ENCODE measurements at places on chromosomes 12 and 14.

- DNase-seq: no peak
These were observed 77.2 kb downstream of the FERMT2 start for GRCh38 chr14:52873694-52874093.

DNA sequence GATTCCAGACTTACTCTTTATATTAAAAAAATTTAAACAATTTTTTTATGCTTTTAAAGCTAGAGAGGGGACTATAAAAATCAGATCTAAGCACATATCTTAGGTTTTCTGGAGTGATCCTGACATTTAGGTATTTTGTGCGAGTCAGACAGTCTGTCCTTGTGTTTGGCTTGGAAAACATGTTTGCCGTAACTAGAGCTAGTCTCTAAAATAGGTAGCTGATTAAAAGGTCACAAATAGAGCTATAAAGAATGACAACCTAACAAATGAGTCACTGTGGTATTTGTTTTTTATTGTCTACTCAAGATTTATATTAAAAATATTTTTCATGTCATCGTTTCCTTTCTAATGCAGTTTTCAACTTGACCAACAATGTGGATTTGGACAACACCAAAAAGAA is 73.4 kb downstream of the MNAT1 start:
- DNase-seq: peak; percentile 10

DNA sequence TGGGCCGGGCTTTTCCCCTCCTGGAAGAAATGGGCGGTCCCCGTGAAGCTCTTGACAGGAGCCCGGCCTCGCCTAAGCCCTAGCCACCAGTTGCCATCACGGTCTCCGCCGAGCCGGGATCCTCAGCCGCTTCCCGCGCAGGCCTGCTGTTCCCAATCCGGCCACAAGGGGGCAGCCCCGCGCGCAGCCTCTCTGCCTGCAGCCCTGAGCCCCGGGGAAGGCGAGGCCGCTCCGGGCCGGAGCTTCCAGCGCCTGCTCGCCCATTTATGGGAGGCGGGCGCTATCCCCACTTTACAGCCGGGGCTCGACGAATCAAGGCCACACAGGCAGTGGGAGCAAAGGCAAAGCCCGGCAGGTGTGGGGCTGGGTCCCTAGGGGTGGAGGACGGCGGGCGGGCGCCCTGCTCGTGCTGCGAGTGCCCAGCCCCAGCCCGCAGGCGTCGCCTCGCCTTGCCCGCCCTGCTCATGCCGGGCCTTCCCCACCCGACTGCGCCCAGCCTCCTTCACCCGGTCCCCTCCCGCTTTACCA is 61.5 kb downstream of the LGMN start:
- peak; percentile 25 for DNase-seq

- no peak for DNase-seq
These were observed 86.7 kb downstream of the PTGER2 start for GRCh38 chr14:52400846-52401245.

DNA sequence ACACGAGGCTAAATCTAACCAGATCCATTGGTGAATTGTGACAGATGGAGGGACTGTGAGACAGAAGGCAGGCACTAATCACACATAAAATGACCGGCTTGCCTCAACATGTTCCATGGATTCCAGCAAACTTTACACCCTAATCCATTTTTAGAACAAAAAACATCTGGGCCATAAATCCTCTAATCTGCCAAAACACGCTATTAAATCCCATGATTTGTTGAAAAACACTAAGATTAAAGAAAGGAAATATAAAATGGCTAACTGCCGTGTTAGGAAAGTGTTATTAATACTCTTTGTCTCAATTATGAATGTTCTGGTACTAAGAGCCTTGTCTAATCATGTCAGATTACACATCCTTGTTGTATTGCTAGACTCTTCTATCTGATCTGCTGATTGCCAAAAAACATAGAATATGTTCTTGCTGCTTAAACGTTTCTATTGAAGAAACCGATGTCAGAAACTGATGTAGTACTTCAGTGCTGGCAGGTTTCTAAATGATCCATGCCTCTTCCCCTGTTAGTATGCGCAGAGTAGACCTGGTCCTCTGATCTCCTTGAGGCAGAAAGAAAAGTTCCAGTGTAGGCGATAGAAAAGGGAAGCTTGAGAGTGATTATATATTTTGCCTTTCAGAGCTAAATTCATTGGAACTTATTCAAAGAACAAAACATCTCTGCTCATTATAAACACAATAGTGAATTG is 384.9 kb downstream of the SOX5 start:
- no peak for DNase-seq

All from astrocyte (in vitro differentiated cells and primary cell).